Brain (organoid and tissue), 16 donors: ENCODE measurements at places on chromosomes 12 and 14.

GRCh38 chr12:62371661-62372060 lies 95.0 kb upstream of the MON2 start:
- no peak for DNase-seq

DNA sequence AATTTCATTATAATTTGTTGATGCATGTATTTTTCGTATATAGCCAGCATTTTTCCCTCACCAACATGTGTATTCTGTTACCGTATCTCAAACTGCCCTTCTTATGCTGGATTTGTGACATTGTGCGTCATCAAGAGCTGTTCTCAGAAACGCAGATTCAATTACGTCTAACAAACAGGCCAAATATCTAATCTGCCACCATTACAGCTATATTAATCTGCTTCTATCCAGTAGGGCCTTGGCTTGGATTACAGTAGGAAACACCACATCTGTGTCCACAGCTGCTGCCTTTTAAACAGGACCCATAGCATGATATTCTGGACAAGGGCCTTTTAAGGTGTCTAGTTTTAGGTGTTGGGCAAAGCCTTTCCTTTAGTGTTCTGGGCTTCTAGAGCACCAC lies 140.6 kb downstream of the PDE3A start:
- DNase-seq: no peak

GRCh38 chr12:102680304-102680703 lies 199.9 kb upstream of the IGF1 start:
- no peak for DNase-seq

DNA sequence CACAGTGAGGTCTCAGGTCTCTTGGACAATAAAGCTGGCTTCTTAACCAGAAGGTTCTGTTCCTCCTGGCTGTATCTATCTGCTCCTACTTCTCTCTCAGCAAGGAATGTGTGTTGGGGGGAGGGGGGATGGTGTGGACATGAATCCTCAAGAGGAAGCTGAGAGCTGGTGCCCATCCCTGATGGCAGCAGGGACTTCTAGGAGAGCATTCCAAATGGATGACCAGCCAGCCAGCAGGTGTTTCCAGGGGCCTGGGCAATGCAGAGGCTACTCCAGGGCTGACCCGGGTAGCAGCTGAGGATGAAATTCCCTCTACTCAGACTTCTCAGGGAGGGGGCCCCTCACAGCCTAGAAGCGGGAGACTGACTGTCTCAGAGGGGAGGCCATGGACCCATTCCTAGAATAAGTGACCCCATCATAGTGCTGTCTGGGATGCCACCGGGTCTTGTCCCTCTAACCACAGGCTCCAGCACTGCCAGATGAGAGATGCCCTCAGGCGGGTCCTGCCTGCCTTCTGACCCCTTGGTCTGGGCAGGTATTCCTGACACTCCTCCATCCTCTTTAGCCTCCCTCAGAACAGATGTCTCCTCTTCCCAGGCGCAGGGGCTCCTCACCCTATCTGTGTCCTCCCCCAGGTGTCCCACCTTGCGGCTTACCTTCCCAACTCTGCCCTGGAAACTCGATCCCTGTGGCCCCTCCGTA lies 1.2 kb downstream of the RAB15 start:
- no peak for DNase-seq

- peak; percentile 80 for DNase-seq
Measured at GRCh38 chr12:121536899-121537813, 43.7 kb downstream of the KDM2B start.

DNA sequence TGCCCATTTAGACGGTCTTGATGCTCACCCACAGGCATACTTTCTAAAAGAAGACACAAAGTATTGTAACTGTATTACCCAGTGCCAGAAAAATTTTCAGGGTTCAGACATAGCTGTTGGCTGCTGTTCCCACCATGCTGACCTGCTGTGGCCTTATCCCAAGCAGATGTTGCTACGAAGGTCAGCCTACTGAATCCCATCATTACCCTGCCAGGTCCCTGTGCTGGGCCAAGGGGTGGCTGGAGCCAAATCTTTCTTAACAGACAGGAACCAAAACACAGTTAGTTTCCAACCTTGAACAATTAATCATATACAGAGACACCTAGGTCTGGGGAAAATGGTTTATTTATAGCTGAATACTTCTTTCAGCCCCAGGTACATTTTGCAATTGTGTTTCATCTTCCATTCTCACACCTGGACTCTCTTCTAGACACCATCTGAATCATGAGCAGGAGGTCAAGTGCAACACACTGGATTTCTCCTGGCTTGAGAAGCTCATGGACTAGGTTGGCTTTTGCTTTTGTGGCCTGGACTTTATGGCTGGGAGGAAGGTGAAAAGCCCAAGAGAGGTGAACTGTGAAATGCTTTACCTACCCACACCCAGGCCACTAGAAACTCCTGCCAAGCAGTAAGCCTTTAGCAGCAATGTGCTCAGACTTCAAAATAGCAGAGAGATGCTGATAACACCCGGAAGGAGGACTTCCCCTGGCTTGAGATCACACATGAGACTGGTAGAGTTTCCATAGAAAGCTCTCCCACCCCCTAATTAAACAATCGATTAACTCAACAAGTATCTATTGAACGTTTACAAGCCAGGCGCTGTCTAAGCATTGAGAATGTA lies 150.1 kb downstream of the SUDS3 start:
- no peak for DNase-seq

GRCh38 chr12:3726456-3726855 lies 26.5 kb downstream of the CRACR2A start:
- no peak for DNase-seq

DNA sequence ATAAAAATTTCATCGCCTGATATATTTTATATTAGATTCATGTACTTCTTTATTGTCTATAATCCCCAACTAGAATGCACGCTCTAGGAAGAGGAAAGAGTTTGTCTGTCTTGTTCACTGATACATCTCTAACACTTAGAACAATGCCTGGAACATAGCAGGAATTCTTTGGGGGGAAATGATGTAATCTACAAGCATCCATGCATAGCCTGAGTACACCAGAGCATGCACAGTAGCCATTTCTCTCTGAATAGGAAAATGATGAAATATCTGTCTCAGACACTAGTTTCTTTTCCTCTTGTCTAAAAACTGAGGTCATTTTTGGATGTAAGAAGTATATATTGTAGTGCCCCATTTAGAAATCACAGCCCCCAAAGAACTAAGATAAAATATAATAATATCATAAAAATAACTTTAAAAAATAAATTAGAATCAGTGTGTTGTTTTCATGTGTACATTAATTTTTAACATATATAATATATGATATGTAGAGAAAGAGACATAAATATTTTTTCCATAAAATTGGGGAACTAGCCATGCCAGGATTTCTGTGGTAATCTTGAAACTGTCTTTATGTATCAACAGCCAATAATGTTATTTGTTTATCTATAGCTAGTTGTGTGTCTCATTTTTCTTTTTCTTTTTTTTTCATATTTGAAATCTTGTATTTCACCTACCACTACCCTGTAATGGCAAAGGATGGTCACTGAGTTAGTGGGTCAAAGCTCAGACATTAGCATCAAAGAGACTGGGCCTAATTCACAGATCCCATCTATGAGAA lies 155.6 kb upstream of the TMCC3 start:
- peak; percentile 34 for DNase-seq

- peak; percentile 83 for DNase-seq
Measured at GRCh38 chr12:109432842-109433304, 44.2 kb downstream of the KCTD10 start.

GRCh38 chr14:79924551-79924950 lies 286.8 kb downstream of the DIO2 start:
- DNase-seq: no peak

DNA sequence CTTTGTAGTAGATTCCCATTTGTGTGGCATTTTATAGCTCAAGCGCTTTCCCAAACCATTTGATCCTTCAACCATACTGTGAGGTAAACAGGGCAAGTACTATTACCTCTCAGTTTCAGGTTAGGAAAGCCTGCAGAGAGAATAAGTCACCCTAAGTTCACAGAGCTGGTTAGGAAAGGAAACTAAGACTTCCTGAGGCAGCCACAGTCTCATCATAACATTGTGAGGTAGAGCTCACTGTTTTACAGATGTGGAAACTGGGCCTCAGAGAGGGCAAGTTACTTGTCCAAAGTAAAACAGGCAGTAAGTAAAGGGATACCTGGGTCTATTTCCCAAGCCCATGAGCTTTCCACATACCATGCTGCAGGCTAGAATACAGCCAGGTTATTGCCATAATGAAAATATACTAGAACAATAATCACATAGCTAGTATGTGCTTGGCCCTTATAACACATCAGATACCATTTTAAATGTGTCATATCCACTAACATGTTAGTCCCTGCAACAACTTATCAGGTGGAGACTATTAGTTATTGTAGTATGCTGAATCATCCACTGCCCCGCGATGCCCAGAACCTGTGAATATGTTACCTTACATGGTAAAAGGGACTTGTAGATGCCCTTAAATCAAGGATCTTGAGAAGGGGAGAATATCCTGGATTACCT lies 150.9 kb upstream of the GRIP1 start:
- DNase-seq: no peak

- DNase-seq: no peak
Measured at GRCh38 chr14:105201925-105202513, 20.9 kb upstream of the NUDT14 start.

DNA sequence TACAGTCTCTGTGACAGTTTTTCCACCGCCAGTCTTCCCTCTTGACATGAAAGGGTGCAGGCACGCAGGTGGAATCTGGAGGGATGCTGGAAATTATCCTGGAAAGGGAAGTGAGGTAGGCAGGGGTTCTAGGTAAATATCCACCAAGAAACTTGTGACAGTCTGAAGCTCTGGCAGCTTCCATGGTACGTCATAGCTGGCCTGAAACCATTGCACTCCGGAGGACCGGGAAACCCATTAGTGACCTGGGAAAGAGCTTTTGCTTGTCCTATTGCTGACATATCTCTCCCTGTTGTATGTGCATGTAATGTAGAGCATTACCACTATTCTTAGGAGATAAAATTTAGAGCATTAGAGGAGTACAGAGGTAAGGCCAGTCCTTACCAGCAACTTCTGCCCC lies 275.9 kb downstream of the EGLN3 start:
- DNase-seq: no peak

DNA sequence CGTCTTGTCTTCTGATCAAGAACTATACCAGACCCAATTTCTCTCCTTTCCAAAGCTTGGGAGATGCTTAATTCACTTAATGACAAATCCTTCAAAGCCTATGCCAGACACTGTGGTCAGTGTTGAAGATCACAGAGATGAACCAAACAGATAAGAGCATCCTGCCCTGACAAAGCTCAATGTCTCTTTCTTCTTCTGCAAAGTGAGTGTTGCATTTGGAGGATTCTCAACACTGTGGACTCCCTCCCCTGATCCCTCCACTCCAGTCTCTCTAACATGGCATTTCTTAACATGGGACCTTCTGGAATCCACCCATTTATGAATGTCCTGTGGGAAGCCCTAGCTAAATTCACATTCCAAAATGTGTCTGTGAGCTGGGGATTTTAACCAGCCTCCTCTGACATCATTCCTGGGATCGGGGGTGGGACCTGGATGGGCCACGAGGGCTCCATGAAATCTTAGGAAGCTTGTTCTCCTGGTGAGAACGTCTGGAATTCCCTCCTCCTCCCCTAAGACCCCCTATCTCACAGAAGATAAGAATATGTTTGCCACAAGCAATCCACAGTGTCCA lies 20.3 kb downstream of the SYNE3 start:
- DNase-seq: no peak

DNA sequence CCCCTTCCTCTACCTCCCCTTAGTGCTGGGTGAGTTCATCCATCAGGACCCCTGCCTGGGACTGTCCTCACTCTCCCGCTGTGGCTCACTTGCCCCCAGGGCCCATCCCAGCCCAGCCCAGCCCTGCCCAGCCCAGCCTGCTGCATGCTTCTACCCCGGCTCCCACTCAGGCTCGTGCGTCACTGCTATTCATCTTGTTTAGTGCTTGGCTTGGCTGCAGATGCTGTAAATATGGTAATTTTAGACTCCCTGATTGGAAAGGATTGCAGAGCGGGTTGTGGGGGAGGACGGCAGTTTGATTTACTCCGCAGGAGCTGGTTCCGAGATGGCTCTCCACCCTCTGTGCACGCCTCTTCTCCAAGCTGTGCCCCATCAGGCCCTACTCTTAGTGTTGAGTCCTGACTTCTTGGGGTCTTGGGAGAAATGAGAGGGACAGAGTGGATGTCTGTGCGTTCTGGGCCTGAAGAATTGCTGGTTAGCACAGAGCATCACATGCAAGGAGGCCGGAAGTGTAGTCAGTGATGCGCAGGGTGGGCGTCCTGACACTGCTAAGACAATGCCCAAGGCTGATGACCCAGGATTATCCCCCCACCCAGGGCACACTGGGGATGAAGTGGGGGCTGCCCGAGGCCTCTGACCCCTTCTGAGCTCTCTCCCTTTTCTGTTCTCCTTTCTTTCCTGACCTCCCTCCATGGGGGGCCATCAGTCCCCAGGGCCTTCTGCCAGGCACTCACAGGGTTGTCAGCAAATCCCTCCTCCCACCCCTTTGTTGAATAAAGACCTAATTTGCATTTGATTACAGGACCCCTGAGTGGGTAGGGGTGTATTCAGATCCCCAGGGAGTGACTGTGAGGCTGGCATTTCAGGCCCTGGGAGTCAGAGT lies 244.4 kb downstream of the ZFP36L1 start:
- peak; percentile 86 for DNase-seq

GRCh38 chr12:42125388-42125767 lies 19.3 kb downstream of the GXYLT1 start:
- no peak for DNase-seq

- no peak for DNase-seq
Measured at GRCh38 chr14:71731096-71731495, 201.1 kb upstream of the RGS6 start.

- no peak for DNase-seq
Measured at GRCh38 chr14:56803816-56804535, 6.3 kb downstream of the OTX2 start.

GRCh38 chr12:49901026-49901425 lies 2.7 kb downstream of the FAIM2 start:
- no peak for DNase-seq

- no peak for DNase-seq
Measured at GRCh38 chr12:101582937-101583336, 11.8 kb upstream of the MYBPC1 start.

DNA sequence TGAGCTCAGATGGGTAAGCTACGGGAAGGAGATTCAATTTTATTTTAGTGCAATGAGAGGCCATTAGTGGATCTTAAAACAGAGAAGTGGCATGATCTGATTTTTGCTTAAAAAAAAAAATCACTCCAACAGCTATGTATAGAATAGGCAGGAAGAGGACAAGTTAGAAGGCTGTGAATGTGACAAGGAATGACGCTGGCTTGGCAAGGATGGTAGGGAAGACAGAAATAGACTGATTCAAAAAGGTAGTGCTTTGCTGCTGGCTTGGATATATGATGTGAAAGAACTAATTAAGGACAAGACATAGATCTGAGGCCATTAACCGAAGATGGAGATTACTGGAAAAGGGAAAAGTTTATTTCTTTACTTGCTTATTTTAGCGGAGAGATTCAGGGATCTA lies 105.2 kb upstream of the GPHB5 start:
- no peak for DNase-seq

GRCh38 chr14:35297706-35298105 lies 5.5 kb downstream of the PSMA6 start:
- DNase-seq: no peak
